ENCODE measurements at places on chromosomes 3 and 15.

- DNase-seq, result no peak
Observed at GRCh38 chr15:63212050-63213004, 22.9 kb downstream of the RAB8B start.

DNA sequence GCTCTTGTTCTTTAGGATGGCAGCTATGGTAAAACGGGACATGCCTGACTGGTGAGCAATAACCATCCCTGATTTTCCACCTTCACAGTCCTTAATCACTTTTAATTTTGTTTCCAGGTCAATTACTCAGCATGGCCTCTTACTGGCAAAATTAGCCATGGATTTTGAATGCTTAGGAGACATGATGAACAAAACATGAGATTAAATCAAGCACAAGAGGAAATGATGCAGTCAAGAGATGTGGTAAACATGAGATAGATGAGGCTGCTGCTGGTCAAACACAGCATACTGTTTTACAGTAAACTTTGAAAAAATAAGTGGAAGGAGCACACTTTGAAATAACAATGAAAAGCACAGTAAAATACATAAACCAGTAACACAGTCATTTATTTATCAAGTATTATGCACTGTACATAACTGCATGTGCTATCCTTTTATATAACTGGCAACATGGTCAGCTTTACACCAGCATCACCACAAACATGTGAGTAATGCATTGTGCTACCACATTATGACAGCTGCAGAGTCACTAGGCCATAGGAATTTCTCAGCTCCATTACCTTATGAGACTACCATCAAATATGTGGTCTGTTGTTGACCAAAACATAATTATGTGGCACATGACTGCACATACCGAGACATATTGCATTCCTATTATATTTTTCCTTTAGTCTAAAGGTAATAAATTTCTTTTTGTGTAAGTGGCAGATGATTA is 30.1 kb upstream of the ZNF502 start:
- DNase-seq, result no peak

DNA sequence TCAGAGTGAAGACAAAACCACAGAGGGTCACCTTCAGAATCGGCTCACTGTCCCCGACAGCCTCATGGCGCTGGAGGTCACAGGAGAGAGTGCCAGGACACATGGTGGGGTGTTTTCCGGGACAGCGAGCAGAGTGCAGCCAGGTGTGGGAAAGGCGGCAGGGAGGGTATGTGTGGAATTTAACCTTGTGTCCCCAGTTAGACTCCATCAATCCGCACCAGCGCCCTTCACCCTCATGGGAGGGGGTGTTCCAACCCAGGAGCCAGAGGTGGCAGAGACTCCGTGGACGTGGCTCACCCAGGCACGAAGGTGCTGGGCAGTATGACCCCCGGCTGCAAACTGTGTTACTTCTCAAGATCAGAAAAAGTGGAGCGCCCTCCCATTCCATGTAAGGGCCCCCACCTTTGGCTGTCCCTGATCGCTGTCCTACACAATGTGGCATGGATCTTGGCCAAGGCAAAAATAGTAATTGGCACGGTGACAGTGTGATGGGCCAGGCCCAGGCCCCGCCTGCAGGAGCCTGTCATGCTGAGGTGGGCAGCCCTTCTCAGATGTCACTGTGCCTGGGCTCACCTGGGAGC is 190.3 kb downstream of the XXYLT1 start:
- no peak for DNase-seq

DNA sequence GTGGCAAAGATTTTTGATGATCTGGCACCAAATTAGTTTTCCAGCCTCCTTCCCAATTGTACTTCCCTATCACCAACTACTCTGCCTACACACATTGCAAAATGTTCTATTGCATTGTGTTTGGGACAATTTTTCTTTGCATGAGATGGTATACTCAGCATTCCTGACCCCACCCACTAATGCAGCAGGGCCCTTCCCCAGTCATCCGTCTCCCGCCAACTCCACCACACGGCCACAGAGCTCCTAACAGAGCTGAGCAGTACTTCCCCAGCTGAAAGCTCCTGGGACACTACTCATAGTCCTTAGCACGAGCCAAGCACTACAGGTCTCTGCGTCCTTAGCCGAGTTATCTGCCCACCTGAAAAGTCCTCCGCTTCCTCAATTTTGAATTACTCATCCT is 34.2 kb downstream of the TXNRD3 start:
- no peak for DNase-seq

DNA sequence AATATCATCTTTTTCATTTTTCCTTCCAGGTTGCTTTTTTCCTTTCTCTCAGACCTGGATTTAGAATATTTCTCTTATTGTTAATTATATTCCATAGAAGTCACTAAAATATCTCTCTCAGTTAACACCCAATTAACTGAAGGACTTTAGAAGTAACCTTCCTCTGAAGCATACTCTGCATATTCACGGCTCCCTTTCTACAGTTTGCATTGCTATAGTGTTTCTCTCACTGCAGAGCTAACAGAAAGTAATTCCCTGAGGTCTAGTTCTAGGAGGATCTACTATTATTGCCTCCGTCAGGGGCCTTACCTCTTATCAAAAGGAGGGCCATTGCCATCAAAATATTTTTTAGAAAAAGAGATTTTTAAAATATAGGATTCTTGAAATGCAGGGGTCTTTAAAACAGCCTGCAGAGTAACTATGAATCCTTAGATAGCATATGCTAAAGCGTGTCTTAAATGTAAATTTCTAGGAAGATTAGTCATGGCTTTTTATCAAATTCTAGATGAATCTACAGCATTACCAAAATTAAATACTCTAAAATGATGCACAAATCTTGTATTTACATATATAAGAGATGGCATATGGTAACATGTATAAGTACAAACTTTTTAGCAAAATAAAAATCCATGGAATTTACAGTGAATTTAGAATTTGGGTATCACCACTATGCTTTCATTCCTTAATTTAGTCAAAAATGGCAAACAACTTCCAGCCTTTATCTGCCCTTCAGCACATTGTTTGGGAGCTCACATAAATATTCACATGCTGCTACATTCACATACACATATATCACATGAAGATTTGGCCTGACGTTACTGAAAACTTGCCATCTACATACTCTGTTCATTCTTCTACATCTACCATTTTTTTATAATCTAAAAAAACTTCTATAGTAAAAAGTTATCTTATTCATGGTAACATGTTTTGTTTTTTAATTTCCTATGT is 696.8 kb downstream of the OTOL1 start:
- no peak for DNase-seq

DNA sequence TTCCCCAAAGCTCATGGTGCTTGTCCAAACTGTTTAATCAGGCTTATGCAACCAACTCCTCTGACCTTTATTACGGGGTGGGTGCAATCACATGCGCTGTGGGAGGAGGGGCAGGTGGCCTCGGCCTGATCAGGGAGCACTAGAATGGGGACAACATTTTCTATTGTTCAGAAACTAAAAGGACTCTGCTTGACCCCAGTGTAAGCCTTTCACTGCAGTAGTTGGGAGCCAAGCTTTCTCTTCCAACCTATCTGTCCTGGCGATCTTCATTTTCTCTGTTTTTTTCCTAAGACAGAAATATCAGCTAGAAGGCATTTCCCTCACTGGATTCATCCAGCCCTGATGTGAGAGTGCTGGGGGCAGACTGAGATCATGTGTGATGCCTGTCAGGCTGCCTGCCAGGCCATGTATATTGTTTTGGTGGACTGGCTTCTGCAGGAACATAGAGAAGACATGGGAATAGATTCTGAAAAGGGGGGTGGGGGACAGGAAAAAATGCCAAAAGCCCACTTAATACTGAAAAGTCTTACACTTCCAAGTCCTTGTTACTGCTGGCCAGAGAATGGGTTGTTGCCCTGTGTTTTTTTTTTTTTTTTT is 627.0 kb upstream of the TBL1XR1 start:
- DNase-seq, result peak; percentile 42

- no peak for DNase-seq
Observed at GRCh38 chr3:48432411-48433371, 2.8 kb upstream of the PLXNB1 start.

DNA sequence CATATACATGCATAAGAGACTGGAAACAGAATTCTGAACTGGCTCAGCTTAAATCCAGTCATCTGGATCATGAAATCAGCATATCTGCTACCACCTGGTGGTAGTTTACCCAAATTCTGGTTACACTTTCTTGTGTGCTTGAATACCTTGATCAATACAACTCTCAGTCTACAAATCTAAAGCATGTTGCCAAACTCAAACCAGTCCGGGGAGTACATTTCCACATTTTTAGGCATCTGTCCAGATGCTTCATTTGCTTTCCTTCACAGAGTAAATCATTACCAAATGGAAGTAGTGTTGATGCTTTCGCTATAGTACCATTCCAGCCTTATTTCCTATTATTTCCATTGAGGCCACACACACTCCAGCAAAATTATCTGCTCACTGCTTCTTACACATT is 126.4 kb downstream of the P2RY1 start:
- no peak for DNase-seq

- no peak for DNase-seq
Observed at GRCh38 chr3:148381051-148381450, 316.7 kb upstream of the AGTR1 start.

GRCh38 chr3:15010664-15011063 is 54.5 kb downstream of the MRPS25 start:
- DNase-seq, result no peak

DNA sequence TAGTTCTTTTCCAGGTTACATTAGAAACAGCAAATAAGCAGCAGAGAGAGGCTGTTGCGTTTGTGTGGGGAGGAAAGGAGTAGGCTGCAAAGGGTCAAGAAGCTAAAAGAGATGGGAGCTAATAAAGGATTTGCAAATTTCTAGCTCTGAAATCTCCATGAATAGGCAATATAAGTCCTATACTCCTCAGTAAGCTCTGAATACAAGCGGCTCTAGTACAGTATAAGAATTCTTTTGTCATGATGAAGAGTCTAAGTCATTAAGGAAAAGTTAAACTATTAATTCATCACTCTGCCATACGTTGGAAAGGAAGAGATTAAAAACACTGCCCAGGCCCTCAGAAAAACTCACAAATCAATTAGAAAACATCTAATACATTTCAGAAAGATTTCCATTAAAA is 59.3 kb downstream of the CEP152 start:
- DNase-seq, result no peak

DNA sequence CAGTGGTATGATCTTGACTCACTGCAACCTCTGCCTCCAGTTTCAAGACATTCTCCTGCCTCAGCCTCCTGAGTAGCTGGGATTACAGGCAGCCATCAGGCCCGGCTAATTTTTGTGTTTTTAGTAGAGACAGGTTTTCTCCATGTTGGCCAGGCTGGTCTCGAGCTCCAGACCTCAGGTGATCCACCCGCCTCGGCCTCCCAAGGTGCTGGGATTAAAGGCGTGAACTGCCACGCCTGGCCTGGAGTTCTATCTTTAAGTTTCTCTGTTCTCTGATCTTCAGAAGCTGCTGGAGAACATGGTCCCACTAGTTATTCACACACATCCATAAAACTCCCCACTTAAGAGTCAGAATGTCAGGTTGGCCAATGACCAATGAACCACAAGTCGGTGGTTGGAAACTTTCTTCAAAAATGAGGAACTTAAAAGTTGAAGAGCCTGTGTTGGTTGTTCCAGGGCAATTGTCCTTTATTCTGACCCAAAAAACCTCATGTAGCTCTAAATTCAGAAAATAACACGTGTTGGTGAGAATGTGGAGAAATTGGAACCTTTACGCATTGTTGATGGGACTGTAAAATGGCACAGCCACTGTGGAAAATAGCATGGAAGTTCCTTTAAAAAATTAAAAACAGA is 55.9 kb upstream of the PIK3CB start:
- peak; percentile 41 for DNase-seq

GRCh38 chr15:50302581-50302980 is 37.1 kb upstream of the HDC start:
- DNase-seq, result no peak

GRCh38 chr3:69020424-69020823 is 6.9 kb upstream of the EOGT start:
- no peak for DNase-seq

DNA sequence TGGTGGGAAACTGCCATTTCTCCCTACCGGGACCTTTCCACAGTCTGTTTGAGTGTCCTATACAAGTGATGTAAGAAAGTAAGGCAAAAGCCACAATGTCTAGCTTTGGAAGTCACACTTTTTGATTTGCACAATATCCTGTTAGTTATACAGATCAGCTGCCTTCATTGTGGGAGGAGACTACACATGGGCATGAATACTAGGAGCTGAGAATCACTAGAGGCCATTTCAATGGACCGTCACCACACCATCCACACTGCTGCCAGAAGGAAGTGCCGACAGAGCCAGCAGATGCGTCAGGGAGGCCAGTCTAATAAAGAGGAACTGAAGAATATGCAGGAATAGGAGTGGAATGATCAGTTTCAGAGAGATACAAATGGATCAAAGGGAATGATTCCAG is 65.8 kb downstream of the SCN11A start:
- DNase-seq, result no peak

GRCh38 chr3:79006077-79006476 is 761.7 kb downstream of the ROBO1 start:
- DNase-seq, result no peak

- no peak for DNase-seq
Observed at GRCh38 chr3:58355179-58355578, 22.5 kb downstream of the PXK start.

- DNase-seq, result no peak
Observed at GRCh38 chr3:98991393-98991792, 89.9 kb upstream of the DCBLD2 start.

- DNase-seq, result no peak
Observed at GRCh38 chr3:12470680-12471079, 13.6 kb upstream of the TSEN2 start.

GRCh38 chr3:156768390-156768789 is 57.8 kb upstream of the LEKR1 start:
- DNase-seq, result no peak

GRCh38 chr15:43880406-43881194 is 53.8 kb downstream of the WDR76 start:
- DNase-seq, result no peak

DNA sequence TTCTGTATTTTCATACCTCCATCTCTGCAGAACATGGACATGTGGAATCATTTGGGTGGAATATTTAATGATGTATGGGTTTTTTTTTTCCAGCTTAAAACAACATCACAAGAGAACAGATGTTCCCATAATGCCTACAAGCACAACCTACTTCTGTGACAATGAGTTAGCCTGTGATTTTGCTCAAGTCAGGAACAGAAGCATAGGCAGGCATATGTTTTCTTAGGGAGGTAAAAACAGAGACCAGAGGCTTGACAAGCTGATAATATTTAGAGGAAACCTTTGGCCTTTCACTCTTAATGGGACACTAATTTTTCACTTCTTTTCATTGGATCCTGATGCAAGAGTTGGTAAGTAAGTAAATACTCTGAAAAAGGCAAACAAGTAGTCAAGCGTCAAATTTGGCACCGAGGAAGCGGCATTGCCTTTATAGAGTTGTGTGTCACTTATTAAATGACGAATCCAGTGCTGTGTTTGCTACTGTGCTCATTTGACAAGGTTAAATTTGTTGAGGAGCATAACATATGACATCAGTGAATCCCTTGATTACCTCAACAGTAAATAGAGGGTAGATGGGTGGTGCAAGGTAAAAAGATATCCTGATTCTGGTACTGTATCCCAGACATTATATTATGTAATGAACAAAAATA is 66.7 kb upstream of the RBMS3 start:
- DNase-seq, result no peak

Data from femur (tissue), 1 donor.